ENCODE measurements at places on chromosomes 13 and 19.

DNA sequence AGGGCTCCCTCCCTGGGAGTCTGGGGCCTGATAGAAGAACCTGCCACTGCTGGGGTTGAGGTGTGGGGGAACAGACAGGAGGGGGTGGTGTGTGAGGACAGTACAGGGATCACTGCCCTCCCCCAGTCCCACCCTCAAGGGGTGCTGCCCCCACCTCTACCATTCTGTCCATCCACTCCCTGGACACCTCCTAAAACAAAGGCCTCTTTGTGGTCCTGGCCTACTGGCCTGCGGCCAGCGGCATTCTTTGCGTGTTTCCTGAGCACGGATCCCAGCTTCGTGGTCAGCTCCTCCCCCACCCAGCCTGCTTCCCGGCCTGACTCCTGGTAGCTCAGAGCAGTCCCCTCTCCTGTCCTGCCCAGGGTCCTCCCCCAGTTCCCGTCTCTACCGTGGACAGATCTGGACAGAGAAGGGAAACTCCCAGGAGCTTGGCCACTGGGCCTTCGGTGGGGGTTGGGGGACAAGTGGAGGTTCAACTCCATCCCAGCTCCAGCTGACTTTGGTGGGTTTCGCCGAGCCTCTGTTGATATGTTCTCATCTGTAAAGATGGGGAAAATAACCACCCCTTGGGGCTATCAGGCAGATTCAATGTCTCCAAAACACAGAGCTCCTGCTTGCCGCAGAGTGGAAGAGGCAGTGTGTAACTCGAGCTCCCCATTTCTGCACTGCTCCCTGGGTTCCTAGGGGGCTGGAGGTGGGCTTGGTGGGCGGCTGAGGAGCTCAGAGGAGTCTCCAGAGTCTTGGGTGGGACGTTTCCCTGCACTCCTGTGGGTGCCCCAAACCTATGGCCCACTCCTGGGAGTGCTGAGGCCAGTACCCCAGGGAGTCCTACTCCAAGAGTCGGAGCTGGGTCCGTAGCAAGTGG is 48.7 kb downstream of the LYL1 start:
- DNase-seq: no peak

DNA sequence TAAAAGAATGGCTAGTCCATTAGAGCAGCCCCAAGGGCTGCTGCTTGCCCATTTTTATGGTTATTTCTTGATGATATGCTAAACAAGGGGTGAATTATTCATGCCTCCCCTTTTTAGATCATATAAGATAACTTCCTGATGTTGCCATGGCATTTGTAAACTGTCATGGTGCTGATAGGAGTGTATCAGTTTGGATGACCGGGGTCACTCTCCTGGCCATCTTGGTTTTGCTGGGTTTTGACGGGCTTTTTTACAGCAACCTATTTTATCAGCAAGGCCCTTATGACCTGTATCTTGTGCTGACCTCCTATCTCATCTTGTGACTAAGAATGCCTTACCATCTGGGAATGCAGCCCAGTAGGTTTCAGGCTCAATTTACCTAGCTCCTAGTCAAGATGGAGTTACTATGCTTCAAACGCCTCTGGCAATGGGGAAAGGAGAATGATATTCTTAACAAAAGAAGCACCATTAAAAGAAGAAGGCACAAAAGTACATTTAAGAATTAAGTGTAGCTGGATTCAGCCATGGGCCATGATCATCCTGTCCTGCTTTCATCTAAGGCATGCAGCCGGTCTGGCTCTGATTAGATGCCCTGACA is 1156.0 kb downstream of the PCDH9 start:
- no peak for DNase-seq

GRCh38 chr19:2734589-2735288 is 5.1 kb downstream of the SLC39A3 start:
- no peak for DNase-seq

DNA sequence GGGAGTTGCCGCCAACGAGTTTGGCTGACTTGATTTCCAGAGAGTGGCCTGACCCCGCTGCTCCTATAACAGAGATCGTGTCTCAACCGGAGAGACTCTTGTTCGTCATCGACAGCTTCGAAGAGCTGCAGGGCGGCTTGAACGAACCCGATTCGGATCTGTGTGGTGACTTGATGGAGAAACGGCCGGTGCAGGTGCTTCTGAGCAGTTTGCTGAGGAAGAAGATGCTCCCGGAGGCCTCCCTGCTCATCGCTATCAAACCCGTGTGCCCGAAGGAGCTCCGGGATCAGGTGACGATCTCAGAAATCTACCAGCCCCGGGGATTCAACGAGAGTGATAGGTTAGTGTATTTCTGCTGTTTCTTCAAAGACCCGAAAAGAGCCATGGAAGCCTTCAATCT is 21.6 kb downstream of the NLRP4 start:
- no peak for DNase-seq

GRCh38 chr19:17624314-17624991 is 63.7 kb downstream of the UNC13A start:
- peak; percentile 42 for DNase-seq

DNA sequence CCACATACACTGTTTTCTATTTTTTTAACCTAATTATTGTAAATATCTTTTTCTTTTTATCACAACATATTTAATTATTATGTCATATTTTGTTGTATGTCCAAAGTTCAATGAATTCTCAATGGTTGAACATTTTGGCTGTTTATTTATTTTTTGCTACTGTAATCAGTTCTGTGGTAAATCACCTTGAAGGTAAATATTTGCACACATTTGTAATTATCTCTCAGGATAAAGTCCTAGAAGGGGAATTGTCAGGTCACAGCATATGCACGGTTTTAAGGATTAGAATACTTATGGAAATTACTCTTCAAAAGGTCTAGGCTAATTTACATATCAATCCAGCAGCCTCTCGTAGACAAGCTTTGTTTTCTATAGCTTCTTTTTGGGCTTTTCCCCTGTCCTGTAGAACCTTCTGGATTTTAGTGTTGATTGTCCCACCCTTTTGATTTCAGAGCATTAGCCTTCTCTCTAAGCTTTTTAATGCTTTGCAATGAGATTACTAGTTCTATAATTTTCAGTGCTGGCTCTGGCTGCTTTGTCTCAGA is 362.6 kb downstream of the KCNRG start:
- no peak for DNase-seq

DNA sequence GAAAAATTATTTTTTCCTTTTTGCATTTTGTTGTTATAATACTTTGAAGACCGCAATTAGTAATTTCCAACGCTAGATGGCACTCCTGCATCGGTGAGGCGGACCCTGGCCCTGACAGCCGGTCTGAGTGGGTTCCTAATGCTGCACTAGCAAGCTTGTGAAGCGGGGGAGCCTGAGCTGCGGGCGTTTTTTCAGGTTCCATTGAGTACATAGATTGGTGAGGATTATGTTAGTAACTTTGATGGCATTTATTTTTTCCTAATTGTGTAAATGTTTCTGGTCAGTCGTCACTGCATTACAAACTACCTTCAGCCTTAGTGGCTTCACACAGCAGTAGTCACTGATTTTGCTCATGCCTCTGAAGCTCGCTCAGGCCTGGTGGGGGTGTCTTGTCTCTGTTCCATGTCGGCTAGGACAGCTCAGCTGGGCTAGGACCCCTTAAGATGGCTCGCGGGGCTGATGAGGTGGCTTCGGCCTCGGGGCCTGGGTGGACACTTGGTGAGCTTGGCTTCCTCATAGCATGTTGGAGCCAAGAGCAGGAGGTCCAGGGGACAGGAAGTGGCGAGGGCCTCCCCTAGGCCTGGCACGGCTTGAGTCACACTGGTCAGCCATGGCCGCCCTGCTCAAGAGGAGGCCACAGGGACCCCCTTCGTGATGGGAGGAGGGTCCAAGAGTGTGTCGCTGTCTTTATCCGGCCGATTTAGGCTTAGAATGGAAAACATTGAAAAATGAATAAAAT is 25.0 kb downstream of the ERCC5 start:
- DNase-seq: peak; percentile 36

- no peak for DNase-seq
Measured at GRCh38 chr13:106038752-106039151, 496.7 kb downstream of the EFNB2 start.

- DNase-seq: no peak
Measured at GRCh38 chr13:43291287-43292060, 268.1 kb downstream of the DNAJC15 start.

GRCh38 chr13:102933122-102933521 is 87.3 kb downstream of the ERCC5 start:
- DNase-seq: no peak

GRCh38 chr13:75896271-75896670 is 260.1 kb downstream of the LMO7 start:
- DNase-seq: no peak

- DNase-seq: no peak
Measured at GRCh38 chr19:50720921-50721381, 1.3 kb upstream of the SHANK1 start.

DNA sequence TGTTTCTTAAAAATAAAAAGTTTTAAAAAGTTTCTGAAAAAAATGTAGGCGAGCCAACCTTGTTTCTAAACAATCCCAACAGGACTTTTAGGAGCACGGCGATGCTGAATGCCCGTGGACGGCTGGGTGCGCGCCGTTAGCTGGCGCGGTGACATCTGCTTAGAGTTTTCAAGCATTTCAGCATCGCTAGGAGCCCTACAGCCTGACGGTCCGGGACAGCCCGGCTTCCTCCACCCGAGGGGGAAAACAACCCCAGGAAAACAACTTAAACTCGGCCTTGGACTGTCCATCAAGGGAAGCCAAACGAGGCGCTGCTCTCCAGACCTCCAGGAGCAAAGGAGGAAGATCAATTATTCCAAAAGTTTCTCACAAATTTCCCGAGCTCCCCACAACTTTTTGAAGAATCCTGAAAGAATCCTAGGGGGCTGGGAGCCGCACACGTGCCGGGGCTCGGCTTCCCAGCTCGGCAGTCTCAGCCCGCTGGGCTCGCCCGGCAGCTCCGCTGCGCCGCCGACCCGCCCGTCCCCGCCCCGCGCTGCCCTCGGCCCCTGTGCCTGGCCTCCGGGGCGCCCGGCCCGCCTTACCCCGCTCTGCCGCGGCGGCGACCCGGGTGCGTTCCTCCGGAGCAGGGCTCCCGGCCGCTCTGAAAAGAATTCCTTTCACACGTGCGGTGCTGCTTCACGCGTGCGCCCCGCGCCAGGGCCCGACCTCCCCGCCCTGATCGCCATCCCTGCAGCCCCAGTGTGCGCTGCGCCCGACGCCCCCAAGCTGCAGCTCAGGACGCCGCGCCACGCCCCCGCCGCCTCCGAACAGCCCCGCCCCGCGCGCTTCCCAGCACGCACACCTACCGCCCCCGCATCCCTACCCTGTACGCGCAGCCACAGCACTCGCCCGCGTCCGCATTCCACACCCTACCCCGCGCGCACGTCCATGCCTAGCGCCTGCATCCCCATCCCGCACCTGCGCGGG is at the start of gene GJA3:
Gene GJA3, minus strand, starts transcription at position 747 of the 969 bp plus-strand sequence. CDS start 17,764 bp downstream, outside the sequence.
- peak; percentile 67 for DNase-seq

DNA sequence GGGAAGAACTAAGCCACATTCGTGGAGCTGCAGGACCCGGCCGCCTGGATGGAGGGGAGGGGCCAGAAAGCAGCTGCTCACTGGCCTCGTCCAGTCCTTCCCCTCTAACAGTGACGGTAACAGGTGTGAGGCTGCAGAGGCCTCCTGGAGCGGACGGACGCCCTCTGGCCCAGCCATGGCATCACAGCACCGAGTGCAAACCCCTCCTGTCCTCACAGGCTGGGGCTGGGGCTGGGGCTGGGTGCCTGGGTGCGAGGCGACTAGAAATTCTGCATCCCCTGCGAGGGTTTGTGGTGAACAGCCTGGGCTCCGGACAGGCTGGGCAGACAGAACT is 3.6 kb downstream of the MICOS13 start:
- DNase-seq: no peak

DNA sequence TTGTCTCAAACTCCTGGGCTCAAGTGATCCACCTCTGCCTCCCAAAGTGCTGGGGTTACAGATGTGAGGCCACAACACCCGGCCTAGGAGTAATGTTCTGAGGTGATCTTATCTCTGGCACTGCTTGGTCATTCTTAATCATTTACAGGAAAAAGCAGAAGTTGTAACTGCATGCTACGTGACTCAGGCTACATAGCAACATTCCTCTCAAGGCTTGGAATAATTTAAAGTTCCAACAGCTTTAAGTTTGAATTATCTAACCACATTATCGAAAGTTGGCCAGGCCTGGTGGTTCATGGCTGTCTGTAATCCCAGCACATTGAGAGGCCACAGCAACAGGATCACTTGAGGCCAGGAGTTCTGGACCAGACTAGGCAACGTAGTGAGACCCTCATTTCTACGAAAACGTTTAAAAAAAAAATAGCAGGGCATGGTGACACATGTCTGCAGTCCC is 3.9 kb upstream of the B9D2 start:
- DNase-seq: no peak

- DNase-seq: no peak
Measured at GRCh38 chr19:35249848-35250711, 1.3 kb downstream of the LSR start.

DNA sequence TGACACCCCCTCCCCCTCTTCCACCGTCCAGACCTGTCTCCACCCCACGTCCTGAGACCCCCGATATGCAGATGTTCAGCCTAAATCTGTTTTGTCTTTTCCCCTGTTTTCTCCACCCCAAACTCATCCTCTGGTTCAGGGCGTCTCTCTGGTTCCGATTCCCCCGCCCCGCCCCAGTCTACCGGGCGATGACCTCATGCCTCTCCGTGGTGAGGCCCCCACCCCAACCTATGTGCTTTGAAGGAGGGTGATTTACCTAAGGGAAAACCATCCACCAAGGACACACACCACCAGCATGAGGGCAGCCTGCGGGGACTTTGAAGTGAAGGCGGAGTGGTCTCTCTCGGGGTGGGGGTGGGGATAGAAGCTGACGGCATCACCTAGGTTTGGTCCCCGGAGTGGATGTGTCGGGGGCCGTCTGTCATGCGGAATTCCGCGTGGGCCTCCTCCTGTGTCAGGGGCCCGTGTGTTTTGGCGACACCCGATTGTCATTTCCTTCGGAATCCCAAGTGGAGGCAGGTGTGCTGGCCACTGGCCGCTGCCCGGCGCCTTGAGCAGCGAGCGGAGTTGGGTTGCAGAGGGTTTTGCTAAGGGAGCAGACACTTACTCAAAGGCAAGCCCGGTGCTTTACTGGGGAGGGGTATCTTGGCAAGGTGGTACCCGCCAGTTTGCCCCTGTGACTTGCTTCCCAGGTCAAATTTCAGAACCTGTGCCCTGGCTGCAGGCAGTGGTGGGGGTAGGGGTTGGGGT is 1.4 kb downstream of the FZR1 start:
- peak; percentile 11 for DNase-seq

GRCh38 chr13:70253834-70254233 is 145.6 kb upstream of the KLHL1 start:
- DNase-seq: no peak

GRCh38 chr13:78100486-78100885 is 181.9 kb upstream of the EDNRB start:
- DNase-seq: no peak

GRCh38 chr13:113369189-113369588 is 5.3 kb upstream of the GRTP1 start:
- no peak for DNase-seq
